ENCODE measurements at places on chromosomes 7 and 10.
A peak's percentile ranks its signal among the peaks of the same experiment; 100 is the strongest.

- DNase-seq = no peak
Measured at GRCh38 chr7:45970454-45970853, 49.4 kb upstream of the IGFBP3 start.

GRCh38 chr10:124035928-124036558, 57.4 kb downstream of the CHST15 start:
- DNase-seq = peak; percentile 1

DNA sequence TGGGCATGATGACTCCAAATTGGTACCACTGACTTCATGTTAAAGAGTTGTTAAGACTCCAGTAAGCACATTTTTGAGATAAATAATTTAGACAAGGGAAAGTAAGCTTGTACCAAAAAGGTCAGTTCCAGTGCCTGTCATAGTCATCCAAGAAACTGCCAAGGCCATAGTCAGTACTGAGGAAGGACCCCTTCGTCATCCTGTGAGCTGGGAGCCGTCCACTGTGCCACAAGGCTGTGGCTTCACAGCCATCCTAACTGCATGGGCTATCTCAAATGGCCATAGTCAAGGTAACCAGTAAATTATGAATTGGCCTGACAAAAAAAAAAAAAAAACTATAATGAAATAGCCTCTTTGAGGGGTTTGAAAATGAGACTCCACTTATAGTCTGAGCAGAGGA, 207.2 kb downstream of the C7orf25 start:
- DNase-seq = no peak

DNA sequence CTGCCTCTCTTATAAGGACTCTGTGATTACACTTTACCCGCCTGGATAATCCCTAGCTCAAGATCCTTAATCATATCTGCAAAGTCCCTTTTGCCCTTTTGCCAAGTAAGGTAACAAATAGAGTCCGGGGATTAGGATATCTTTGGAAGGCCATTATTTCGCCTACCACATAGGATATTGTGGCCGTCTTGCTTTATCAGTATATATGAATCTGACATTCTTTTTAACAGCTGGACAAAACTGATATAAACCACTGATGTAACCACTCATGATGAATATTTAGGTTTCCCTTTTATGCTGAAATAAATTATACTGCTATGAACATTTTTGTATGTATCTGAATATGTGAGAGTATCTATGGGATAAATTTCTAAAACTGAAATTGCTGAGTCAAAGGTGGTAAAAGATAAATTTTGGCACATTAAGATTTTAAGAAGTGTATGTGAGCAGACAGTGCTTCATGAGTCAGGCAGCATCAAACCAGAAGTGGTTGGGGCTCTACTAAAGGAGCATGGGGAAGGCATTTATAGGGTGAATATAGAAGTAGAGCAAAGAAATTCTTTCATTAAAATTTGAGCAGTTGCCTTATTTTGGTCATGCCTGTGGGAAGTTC, 44.7 kb downstream of the AVL9 start:
- no peak for DNase-seq

DNA sequence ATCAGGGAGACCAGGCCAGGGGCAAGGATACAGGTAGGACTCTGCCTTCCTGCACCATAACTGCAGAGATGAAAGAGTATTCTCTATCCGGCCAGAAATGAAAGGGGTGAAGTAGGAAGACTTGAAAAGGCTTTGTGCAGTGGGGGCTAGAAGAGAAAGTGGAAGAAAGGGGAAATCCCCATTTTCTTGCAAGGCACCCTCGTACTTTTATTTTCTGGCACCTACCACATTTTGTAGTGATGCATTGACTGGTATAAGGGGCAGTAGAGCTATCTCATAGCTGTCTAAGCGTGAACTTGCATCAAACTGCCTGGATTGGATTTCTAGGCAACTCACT, 752 bp upstream of the CAMK2G start:
- no peak for DNase-seq

DNA sequence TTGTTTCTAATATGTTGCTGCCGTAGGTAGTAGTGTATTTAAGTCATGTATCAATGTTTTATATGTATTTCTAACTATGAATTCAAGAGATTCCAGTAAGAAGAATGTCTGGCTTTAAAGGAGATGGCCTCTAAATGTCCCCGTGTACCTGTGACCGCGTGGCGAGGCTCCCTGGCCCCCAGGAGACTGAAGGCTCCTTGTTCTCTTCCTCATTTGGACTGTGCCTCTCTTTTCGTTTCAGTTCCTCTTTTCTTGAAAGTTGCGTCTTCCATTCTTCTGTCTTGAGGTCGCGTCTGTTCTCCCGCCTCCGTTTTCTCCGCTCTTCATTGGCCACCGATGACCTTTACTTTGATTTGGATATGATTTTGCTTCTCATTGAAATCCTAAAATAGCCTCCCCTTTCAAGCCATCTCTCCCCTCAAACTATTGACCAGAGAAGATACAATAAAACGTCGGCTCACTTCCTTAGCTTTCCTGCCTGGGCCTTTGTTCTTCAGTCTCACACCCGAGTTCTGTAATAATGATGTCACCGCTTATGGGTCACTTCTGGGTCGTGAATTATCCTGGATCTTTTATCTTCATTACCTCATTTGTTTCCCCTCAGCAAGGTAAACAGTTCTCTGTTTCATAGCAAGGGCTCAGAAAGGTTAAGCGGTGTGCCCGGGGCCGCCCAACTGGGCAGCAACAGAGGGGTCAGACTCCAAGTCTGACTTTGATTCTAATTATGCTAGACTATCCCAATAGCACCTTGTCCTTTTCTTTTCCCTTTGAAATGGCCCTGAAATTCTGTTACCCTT, 28.7 kb downstream of the WIPI2 start:
- DNase-seq = no peak

- no peak for DNase-seq
Measured at GRCh38 chr7:151400626-151401315, 9.1 kb downstream of the WDR86 start.

DNA sequence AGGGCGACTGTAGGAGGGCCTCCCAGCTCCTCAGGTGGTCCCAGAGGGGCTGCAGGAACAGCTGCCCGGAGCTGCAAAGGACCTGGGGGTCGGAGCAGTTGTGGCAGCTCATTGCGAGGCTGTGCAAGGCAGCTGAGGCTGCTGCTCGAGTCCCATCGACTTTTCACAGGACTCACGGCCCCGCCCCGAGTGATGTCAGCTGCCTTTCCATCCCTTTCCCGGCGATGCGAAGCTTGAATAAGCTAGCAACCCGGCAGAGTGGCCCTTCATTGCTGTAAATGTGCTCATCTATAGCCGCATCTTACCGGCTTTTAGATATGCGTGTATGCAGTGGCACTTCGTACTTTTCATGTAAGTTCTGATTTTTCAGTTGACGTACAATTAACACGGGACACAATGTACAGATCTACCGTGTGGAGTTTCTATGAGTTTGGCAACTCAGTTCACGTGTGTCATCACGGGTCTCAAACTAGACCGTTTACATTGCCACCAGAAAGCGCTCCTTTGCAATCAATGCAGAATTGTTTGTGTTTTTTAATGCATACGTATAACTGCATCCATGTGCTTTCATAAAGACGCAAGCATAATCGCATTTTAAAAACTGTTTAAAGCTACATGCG, at the start of gene CH25H:
TSS of gene CH25H (minus strand) at position 137 of the 620 bp plus-strand sequence. CDS start at position 112, 25 bp downstream.
- peak; percentile 46 for DNase-seq

GRCh38 chr7:72278550-72278949, 133.6 kb downstream of the CALN1 start:
- no peak for DNase-seq

DNA sequence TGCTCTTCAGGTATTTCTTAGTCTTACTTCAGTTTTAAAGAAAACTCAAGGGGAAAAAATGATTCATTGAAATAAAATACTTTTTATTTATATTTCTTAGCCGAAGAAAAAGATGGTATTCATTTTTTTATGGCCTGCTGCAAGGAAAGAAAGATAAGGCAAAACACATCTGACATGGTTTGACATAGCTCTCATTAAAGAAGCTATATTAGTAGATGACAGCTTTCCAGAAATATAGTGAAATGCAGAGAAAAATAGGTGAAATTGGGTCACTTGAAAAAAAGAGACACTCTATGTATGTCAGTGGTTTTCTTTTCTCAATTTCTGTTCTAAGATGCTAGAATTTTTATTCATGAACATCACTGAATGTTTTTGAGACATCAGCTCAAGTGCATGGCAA, 438.3 kb downstream of the PLXDC2 start:
- no peak for DNase-seq

DNA sequence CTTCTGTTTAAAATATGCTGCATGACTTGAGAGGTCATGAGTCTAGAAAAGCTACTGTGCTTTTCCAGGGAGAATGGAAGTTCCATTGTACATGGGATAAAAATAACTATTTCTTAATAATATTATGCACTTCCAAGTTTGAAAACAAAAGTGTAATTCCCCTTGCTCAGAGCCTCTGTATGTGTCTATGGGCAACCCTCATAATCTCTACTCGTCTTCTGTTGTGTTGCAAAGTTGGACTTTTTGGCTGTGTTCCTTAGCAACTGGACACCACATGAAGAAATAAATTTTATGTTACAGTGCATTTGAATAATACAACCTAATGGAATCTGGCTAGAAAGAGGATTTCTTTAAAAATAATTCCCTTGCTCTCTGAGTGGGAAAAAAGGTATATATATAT, 242.6 kb downstream of the TWIST1 start:
- no peak for DNase-seq

- no peak for DNase-seq
Measured at GRCh38 chr10:127524229-127524628, 24.9 kb upstream of the NPS start.

DNA sequence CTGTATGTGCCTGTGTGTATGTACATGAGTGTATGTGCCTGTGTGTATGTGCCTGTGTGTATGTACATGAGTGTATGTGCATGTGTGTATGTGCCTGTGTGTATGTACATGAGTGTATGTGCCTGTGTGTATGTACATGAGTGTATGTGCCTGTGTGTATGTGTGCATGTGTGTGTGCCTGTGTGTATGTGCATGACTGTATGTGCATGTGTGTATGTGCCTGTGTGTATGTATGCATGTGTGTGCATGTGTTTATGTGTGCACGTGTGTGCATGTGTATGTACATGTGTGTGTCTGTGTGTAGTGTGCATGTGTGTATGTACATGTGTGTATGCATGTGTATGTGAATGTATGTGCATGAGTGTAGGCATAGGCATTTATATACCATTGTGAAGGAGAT, 274.8 kb downstream of the ADARB2 start:
- DNase-seq = no peak

DNA sequence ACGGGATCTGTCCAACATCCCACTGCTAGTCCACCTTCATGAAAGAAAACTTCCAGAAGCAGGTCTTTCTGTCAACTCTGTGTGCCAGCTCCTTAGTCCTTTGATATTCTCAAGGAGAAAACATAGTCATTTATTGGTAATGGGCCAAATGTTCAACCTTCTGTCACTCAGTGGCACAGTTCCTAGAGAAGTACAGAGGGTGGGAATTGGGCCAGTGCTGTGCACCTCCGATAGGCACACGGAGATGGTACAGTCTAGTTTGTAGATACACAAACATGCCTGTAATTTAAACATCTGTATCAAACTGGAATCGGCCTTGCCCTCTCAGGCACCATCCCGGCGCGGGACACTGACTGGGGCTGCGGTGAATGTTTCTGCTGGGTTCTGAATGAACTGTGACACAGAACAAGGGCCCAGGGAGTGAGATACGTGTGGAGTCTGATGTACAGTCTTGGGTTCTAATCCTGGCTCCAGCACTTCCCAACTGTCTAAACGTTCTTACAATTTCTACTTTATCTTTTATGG, 213.9 kb upstream of the SHH start:
- no peak for DNase-seq

GRCh38 chr10:24642921-24643678, 80.6 kb downstream of the ARHGAP21 start:
- DNase-seq = no peak

DNA sequence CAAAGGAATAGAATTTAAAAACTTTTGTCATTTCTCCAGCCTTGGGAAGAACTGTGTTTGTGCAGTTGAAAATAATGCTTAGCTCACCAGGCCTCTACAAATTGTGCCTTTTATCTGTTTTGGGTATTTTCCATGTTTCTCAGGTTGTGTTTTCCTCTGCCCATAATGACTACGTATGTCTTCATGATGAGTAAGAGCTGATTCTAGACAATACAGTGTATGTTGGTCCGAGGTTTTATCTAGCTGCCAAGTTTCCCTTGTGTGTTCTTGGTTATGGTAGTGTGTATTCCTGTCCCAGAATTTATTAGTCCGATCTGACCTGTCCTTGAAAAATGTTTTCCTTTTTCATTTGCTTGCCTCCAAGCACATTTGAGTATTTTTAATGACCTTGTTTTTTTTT, 83.7 kb upstream of the GLCCI1 start:
- DNase-seq = no peak

DNA sequence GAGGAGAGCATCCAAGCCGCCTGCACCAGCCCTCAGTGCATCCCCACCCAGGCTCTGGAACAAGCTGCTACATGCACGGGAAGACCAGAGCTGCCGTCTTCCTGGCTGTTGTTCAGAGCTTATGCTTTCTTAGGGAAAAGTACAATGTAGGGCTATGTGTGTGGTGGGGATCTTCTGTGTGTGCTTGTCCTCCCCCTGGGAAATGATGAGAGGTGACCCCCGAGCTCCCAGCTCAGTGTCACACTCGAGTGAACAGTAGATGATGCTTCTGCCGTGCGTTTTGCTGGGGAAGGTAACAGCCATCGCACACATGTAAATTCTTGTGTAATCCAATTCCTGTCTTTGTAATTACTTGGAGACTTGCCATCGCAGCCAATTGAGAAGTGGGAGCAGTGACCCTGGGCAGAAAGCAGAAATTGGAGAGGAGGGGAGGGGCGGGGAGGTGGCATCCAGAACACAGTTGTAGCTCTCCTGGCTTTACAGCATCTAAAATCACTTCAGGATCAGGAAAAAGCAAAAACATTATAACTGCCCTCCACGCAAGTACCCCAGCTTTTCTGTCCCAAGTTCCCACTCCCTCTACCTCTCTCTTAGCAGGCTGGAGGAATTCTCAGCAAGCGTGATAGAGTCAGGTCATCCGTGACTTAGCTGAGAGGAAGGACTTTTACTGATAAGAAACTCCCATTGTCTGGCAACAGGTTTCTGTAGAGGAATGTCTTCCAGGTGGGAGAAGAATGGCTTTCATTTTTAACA, 149.6 kb downstream of the TCF7L2 start:
- DNase-seq = no peak

DNA sequence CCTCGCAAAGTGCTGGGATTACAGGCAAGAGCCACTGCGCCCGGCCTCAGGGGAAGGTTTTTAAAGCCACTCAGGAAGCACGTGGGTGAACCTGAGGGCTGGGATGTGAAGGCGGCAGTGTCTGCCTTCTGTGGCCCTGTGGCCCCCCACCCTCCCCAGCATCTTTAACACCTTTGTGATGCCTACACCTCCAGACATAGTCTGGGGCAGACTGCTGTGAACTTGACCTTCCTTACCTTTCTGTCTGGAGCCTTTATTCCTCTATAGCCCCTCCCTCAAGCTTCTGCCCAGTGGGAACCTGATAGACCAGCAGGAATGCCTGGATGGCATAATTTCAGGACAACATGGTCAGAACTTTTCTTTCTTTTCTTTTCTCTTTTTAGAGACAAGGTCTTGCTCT, 550.2 kb downstream of the GALNT17 start:
- DNase-seq = no peak

DNA sequence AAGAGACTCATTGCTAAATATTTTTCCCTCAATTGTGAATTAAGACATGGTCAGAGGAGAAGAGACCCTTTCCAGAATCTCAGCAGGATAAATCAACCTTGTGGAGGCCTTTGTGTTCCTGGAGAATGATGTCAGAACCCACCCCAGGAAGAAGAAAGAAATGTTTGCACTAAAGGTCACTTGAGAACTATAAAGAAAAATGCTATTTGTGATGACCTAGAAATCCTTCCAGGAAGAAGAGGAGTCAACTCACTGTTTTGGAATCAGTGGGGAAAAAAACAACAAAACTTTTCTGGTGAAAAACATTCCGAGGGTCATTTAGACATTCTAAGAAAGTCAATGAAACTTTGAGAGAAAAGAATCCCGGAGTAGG, 129.1 kb upstream of the ANKRD1 start:
- DNase-seq = no peak
